ENCODE measurements at places on chromosomes 16 and 17.

DNA sequence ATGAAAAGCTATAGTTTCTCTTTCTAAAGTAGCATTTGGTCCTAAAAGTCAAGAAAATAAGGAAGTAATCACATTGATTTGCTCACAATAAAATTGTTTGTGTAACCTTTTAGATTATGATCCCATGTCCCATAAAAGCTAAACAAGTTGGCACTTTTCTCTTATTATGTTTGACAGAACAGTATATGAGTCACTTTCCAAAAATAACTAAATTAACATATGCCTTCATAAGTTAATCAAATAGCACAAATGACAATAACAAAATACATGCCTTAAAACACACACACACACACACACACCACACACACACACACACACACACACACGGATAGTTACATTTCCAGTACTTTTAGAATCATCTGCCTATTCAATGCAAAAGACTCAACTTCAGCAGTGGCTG lies 2.8 kb downstream of the MED13 start:
- DNase-seq: no peak

- no peak for DNase-seq
Observed at GRCh38 chr17:59485015-59485414, 80.4 kb upstream of the DHX40 start.

- DNase-seq: no peak
Observed at GRCh38 chr16:78102865-78103264, 3.4 kb downstream of the WWOX start.

GRCh38 chr17:65058146-65058545 lies 1.6 kb upstream of the GNA13 start:
- no peak for DNase-seq

DNA sequence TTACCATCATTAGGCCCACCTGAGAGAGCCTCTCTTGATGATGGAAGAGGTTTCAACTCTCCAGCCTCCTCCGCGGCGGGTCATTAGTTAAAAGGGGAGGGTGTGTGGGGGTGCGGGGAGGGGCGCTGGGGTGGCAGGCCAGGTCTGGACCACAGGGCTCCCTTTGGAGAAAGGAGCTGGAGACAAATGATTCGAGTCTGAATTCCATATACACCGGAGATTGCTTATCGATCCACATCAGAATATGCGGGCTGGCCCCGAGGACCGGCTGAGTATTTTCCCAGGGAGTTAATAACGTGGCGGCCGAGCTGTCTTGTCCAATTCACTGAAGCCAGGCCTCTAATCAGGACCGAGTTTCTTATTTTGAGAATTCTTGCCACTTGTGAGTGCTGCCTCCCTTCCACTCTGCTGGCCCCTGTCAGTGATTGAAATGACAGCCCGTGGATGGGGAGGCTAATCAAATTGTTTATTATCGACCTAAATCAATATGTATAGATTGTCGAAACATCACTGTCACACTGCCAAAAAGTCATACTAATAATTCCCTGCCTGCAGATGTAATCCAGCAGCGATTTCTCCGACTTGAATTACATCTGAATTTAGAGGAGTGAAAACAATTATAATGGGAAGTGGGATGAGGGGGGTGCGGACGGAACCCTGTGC lies 202.7 kb downstream of the SALL1 start:
- DNase-seq: no peak

DNA sequence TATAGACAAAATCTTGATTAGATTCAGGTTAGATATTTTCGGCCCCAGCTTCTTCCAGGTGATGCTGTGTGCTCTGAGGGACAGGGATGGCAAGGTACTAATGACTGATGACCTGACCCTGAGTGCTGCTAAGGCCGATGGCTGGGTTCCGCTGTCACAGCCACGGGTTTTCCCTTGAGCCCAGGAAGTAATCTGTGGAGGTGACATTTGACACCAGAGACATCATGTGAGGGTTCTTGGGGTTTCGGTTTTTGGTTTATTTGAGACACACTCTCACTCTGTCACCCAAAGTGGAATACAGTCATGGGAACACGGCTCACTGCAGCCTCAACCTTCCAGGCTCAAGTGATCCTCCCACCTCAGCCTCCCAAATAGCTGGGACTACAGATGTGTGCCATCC lies 9.8 kb downstream of the OTOP3 start:
- DNase-seq: no peak

DNA sequence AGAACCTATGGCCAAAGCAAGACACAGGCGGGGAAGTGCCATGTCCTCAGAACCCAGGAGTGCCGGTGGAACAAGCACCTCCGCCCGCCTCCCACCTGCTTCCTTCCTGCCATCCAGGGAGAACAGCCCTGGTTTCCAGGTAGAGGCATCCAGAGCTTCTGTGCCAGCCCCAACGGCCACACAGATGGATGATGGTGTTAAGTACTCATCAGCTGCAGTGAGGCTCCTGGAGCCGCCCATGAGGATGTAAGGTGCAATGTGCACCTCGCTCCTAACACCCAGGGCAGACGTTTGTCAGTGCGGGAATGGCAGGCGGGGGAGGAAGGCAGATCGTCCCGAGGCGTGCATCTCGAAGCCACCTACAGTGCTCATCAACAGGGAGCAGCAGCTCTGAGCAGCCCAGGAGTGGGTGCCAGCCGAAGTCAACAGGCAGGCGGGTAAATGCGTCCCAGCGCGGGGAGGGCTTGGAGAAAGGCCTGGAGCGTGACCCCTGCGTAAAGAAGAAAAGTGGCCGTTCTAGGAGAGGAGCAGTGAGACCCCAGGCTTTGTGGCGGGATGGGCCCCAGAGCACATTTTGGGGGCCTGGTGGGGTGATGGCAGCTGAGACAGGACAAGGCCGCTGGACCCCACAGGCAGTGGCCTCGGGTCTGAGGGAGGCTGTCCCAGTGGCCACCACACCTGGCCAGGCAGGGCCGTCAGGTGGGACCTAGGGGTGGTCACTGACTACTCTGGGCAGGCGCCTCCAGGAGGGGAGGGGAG lies 46.1 kb upstream of the ACSF3 start:
- no peak for DNase-seq

DNA sequence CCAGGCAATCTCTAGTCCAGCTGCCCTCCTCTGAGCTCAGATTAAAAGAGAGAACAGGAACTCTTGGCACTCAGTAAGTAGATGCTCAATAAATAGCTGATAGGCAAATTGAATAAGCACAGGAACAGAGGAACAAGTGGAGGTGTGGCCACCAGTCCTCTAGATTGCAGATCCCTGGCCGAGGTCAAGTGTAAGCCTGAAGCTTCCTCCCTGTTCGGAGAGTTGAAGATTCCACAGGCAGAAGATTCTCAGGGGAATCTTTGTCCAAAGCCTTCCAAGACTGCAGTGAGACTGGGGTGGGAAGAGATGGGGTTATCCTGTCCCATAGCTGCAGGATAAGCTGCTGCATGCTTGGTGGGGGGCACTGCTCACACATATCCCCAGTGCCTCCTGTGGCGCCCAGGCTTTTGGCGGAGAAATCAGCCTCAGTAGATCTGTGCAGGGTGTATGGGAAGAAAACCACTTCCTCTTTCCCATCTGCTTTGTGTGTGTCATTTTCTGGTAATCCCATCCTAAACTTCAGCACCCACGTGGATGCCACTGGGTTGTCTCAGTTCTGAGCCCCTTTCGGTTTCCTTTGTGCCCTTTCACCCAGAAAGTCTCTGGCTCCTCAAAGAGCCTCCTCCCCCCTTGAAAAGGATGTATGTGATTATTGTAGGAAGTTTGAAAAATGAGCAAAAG lies 12.1 kb downstream of the CD300A start:
- DNase-seq: peak; percentile 76

DNA sequence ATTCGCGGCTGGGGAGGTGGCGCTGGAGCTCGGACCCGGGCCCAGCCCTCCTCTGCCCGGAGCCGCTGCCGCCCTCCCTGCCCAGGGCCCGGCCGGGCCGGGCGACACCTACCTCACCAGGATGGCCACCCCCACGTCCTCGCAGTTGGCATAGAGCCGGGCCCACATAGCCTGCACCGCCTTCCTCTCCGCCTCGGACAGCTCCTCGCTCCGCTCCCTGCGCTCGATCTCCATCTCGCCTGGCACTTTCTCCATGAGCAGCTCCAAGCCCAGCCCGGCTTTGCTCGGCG lies 276 bp downstream of the CYGB start:
- DNase-seq: no peak

GRCh38 chr16:2009164-2009711 lies 383 bp downstream of the ZNF598 start:
- DNase-seq: no peak

DNA sequence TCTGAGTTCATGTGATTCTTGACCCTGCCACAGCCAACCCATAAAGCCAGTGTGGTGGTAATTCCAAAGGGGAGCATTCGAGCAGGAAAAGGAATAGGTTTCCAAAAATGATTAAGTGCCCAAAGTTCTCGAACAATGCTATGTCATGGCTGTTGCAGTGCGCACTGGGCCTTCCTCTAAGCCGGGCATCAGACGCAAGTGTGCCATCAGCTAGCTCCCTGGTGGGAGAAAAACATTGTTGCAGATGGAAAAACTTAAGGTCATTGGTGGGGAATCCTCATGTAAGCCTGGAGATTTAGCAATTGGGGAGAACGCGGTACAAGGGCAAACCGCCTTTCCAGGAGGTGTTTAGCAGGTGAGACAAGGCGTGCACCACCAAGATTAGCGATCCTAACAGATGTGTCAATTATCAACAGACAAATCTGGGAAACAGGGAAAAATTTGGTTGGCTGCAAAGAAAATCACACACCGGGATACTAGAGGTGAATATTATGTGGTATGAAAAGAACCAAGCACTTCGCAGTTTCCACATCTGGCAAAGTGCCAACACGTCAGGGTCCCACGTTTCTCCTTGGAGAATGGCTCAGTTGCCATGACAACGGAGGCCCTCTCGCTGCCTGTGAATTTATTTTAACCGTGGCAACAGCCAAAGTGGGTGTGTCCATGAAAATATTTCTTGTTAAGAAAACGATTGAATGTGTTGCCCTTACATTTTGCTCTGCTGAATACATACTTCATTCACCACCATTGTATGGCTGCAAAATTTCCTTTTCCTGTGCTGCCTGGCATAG lies 118.5 kb upstream of the CACNG5 start:
- DNase-seq: no peak

DNA sequence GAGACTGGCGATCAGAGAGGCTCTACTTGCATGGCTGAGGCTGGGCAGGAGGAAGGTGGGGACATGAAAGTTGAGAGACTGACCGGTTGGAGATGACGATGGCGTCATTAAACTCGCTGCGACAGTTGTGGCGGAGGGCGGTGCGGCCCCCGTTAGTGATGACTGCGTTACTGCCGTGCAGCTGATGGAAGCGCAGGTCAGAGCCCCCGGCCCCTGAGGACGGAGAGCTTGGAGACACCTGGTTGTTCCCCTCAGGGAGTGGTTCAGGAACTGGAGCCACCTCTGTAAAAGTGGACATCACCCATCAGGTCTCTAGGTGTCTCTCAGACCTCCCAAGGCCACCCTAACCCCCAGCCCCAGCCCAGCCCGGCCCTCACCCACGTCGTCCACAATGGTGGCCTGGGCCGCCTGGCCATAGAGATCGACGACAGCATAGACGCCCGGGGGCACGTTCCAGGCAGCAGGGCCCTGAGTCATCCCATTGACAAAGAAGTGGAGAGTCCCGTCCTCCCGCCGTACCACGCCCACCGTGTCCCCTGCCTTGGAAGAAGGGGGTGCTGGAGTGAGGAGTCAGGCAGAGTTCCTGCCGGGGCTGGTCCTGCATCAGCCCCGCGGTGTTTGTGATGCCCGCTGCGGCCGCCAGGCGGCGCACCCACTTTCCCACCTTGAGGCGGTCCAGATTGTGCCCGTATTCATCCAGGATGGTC lies 5.3 kb downstream of the NEURL4 start:
- peak; percentile 62 for DNase-seq

GRCh38 chr17:63956296-63956920 lies 16.3 kb downstream of the SCN4A start:
- DNase-seq: no peak

DNA sequence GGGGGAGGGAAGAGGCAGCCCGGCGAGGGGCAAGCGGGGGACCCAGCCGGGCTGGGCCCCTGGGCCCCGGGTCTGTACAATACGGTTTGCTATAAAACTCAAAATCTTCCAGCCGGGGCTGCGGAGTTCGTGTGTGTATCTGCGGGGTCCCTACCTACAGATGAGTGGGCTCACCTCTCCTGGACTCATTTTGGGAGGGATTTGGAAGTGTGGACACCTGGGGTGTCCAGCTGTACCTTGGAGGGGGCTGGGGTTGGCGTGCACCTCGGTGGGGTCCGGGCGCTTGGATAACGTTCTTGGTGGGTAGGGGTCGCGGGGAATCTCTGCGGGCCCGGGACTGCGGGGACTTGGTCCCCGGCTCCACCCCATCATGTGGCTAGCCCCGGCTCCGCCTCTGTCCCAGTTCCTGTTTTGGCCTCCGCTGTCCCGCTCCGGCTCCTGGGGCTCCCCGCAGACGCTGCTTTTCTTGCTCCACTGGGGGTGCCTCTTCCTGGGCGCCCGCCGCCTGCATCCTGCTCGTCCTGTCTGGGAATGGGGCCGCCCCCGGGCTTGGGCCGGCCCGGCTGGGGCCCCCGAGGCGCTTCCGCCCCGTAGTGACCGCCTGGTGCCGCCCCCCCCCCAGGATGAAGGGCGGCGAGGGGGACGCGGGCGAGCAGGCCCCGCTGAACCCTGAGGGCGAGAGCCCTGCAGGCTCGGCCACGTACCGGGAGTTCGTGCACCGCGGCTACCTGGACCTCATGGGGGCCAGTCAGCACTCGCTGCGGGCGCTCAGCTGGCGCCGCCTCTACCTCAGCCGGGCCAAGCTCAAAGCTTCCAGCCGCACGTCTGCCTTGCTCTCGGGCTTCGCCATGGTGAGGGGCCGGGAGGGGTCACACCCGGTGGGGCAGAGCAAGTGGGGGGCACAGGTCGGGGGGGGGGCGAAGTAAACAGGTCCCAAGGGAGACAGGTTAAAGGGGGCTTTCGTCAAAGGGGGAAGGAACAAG lies at the start of gene ORAI3:
Gene ORAI3, plus strand, starts transcription at position 402 of the 983 bp plus-strand sequence. Its CDS starts 222 bp downstream, at position 624.
- peak; percentile 70 for DNase-seq

DNA sequence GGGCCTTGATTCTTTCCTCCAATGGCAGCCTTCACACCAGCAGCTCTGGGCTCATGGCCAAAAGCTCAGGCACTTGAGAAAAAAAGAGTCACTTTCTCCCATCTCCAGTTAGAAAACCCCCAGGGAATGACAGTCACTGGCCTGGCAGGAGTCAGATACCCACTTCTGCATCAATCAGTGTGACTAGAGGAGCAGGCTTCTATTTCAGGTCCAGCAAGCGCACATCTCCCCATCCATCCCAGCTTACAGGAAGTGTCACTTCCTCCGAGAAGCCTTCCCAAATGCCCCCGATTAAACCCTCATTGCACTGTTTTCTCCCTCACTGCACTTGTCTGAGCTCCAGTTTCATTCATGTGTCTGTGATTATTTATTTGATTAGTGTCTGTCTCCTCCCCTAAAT lies 30.4 kb upstream of the CCL1 start:
- DNase-seq: no peak

DNA sequence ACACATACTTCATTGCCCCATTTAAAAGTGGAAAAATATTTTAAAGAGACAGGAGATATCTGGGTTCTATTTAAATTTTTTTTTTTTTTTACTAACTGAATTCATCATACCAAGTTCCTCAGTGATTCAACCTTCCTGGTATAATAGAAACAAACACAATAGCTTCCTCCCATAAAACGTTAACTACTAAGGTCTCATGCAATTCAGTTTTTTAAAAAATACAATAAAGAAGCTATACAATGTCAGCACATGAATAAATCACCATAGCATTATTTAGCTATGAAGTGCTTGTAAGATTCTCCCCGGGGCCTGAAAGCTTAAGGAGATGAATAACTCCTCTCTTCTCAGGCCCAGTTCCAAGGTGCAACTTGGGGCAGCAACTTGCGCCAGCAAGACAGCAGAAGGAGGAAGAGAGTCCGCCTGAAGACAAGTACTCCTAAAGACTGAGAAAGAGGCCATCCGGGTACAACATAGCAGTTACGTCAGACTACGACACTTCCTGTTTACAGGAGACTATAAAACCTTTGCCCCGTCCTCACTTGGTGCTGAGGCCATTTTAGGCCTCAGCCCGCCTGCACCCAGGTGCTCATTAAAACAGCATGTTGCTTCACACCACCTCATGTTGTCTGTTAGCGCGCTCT lies 81.5 kb downstream of the MYO1D start:
- DNase-seq: no peak

Data from CD4-positive, alpha-beta T cell (primary cell).